ENCODE measurements at places on chromosomes 3 and 15. TPM values are rescaled to one million over a fixed set of nuclear protein-coding genes. Genes with fewer than 3 reads are reported as not detected.

GRCh38 chr15:44735482-44736180 is 697 bp upstream of the TRIM69 start:
- no peak for DNase-seq

DNA sequence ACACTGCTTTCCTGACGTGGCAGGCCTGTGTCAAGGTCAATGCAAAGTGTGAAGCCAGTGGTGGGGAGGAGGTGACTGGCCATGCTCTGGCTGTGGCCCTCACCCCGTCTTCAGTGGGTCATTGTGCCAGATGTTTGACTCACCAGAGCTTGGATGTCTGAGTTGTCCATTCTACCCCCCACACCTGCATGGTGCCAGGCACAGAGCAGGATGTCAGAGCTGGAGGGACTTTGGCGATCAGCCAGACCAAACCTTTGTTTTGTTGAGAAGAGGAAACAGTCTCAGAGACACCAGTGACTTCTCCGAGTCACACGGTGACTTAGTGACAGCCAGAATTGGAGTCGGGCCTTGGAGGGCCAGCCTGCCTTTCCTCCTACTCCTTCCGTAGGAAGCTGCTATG is 49.5 kb downstream of the SMAD6 start:
- peak; percentile 31 for DNase-seq

- no peak for DNase-seq
Observed at GRCh38 chr3:58998476-58999117, 51.2 kb downstream of the CFAP20DC start.

DNA sequence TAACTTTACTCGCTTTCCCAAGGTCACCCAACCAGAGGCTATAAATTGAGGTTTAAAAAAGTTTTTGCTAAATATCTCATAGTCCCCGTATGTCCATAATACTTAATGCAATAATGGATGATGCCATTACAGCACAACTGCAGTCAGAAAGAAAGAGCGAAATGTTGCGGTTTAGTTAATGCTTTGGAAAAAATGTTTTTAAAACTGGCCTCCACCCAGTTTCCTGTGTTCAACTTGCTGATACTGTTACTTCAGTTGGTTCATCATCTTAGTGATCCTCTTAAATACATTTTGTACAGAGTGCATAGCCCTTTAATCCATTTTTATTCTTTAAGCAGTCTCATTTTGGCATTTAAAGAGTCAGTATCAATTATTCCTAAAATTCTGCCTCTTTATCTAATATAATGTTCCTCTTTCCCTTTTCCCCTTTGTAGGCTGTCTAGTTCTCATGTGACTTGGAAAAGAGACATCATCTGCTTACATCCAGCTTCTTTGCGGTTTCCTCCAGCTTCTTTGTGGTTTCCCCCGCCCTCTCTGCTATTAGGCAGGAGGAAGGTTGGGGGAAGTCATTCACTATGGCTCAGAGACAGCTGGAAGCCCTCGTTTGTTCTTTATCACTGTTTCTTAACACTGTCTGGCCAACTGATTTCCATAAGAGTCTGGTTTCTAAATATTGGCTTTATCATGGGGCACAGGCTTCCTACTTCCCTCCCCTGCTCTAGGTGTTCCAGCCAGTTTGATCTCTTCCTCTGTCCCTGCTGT is 154.3 kb downstream of the GOLIM4 start:
- no peak for DNase-seq

- DNase-seq, result no peak
Observed at GRCh38 chr15:81235276-81236123, 38.8 kb downstream of the IL16 start.

GRCh38 chr15:82847703-82848102 is 38.3 kb downstream of the WHAMM start:
- no peak for DNase-seq

The NR1I2 gene
- 0.41 TPM for polyA plus RNA-seq

The TMED3 gene
- 67.6 TPM for polyA plus RNA-seq

The NR2E3 gene
- polyA plus RNA-seq, result not detected

The PATL2 gene
- polyA plus RNA-seq, result 21.8 TPM

Data from naive thymus-derived CD8-positive, alpha-beta T cell (primary cell).